ENCODE measurements at places on chromosomes 7 and 10.

GRCh38 chr10:14416308-14416700 is 85.6 kb upstream of the FRMD4A start:
- DNase-seq = no peak

DNA sequence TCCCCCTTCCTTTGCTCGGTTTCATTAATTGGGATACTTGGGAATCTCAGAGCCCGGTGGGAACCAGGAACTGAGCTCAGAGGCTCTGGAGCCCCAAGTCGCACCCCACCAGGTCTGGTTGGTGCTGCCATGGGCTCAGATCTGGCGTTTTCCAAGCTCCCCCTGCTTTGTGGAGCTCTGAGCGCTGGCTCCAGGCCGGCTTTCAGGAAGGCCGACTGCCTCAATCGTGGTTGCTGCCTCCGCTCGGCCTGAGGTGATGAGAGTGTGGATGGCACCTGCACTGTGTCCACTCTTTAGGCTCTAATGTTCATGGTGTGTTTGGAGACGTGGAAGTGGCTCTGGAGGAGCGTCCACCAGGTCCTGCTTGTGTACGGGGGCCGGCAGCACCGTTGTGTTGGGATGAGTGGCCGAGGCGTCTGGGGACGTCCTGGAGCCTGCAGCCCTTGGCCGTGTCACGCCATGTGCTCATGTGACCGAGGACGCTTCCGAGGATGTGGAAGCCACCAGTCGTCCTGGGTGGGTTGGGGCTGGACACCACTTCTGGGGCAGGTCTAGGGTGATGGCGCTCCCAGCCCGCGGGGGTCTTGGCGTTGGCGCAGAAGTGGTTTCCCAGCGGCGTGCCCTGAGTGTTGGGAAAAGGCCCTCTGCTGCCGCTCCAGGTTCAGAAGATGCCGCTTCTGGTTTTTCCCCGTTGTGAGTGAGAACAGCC is 8.2 kb downstream of the INPP5A start:
- no peak for DNase-seq

DNA sequence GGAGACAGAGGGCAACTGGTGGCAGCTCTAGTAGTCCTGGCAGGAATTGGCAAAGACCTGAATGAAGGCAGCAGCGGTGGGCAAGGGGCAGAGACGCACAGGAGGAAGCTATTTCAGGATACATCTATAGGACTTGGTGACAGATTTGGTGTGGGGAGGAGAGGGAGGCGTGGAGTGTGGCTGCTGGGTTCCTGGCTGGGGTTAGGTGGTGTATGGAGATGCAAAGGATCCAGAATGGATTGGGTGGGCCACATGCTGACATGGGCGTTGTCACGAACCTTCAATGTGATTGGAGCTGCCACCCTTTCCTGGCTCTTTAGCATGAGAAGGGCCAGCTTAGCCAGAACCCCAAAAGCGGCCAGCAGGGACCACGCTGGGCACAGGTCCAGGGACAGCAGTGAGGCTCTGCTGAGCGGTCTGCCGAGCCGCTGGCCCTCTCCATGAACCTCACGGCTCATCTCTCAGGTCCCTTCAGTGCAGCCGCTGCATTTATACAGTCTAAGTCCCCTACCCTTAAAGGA is 10.2 kb upstream of the ADCY1 start:
- no peak for DNase-seq

DNA sequence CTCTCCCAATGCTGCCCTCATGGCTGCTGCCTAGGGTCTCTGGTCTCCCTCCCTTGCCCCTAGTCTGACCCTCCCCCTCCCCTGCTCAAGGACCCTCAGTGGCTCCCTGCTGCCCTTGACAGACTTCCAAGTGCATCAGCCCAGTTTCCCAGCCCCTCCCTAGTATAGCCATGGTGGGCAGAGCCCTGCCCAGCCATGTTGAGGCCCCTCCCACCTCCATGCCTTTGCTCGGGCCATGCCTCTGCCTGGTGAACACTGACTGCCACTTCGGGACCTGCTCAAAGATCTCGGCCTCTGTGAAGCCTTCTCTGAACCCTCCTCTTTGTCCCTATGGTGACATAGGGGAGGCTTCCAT is 73.2 kb downstream of the MYL10 start:
- DNase-seq = no peak

GRCh38 chr7:84904561-84904960 is 282.3 kb downstream of the SEMA3D start:
- no peak for DNase-seq

DNA sequence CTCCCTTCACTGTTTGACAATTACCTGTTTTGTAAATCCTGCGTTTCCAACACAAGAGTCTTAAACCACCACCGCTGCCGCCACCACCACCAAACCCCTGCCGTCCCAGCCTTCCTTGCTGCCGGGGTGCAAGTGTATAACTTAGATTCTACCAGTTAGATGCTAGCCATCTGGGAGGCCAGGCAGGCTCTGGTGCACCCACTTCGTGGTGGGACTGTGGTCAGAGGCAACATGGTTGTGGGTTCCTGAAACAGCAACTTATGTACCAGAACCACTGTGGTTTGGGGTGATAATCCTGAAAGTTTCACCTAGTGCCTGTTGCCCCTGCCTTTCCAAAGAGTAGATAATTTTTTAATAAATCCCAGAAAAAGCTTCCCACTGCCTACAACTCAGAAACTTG is 510.5 kb downstream of the CCSER2 start:
- DNase-seq = no peak

GRCh38 chr10:7334642-7334964 is 76.2 kb downstream of the SFMBT2 start:
- no peak for DNase-seq

GRCh38 chr7:15600298-15600697 is 38.5 kb upstream of the AGMO start:
- DNase-seq = no peak

- DNase-seq = no peak
Observed at GRCh38 chr10:19788902-19789301, 27.3 kb upstream of the PLXDC2 start.

- DNase-seq = no peak
Observed at GRCh38 chr10:99540657-99541531, 8.2 kb downstream of the NKX2-3 start.

- DNase-seq = no peak
Observed at GRCh38 chr10:71222601-71223346, 10.4 kb downstream of the UNC5B start.

DNA sequence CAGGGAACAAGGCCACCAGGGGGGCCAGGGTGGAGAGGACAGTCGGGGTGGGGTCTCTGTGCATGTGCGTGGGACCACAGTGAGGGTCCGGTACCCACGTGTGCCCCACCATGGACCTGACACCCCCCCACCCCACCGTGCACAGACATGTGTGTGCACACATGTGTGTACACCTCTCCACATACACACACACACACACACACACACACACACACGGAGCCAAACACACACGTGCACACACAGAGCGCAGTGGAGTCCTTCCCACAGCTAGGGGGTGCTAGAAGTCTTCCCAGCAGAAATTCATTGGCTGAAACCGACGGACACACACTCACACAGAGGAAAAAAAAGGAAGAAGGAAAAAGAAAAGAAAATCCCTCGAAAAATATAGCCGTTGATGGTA is 42.8 kb upstream of the GNA12 start:
- peak; percentile 76 for DNase-seq

GRCh38 chr7:55539380-55539779 is 32.9 kb downstream of the VOPP1 start:
- DNase-seq = no peak

- no peak for DNase-seq
Observed at GRCh38 chr10:33388785-33389184, 54.3 kb upstream of the NRP1 start.

GRCh38 chr7:8290645-8291308 is 28.8 kb upstream of the ICA1 start:
- DNase-seq = no peak

DNA sequence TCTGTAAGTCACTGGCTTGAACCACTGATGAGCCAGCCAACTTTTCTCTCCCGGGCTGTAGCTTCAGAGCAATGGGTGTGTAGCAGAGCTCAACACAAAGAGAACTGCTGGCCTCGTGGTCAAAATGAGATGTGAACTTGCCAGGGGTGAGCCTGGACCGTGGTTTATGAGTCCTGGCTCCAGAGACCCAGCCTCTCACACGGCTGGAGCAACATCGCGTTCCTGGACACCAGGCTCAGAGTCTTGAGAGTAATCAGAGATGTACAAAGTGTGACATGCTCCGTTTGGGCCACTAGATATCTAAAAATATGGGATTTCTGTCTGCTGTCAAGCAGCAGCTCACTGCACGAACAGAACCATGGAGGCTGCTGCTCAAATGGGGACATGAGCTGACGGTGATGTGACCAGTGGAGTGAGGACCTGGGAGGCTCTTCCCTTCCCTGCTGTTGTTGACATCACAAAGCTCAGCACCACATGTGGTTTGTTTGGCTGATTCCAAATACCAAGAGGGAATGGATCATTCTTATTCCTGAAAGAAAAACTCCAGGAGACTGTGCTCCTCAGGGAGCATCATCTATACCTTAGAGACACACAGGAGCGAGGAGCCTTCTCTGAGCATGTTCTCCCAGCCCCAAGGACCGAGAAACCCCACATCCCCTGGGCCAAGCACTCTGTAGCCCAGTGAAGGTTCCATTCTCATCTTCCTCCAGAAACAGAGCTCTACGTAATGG is 9.2 kb upstream of the SVIL start:
- DNase-seq = no peak

GRCh38 chr7:30709549-30709948 is 27.3 kb upstream of the CRHR2 start:
- DNase-seq = no peak

DNA sequence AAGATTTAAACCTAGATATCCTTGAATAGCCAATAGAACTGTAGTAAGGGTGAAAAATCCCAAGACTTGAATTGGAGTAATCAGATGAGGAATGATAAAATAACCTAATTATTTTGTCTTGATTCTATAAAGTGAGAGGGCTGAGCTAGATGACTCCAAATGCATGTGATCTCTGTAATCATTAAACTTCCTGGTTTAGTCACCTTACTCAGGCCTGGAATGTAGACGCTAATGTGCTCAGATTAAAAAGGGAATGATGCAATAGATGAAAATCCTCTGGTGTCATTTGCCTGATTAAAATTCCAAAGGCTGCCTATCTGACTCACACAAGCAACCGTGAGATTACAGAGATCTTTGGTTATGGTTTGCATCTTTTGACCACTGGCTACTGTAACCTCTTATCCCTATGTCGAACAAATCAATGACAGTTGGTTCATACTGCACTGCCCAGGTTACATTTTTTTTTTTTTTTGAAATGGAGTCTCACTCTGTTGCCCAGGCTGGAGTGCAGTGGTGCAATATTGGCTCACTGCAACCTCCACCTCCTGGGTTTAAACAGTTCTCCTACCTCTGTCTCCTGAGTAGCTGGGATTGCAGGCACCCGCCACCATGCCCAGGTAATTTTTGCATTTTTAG is 2.9 kb upstream of the HKDC1 start:
- DNase-seq = peak; percentile 22

DNA sequence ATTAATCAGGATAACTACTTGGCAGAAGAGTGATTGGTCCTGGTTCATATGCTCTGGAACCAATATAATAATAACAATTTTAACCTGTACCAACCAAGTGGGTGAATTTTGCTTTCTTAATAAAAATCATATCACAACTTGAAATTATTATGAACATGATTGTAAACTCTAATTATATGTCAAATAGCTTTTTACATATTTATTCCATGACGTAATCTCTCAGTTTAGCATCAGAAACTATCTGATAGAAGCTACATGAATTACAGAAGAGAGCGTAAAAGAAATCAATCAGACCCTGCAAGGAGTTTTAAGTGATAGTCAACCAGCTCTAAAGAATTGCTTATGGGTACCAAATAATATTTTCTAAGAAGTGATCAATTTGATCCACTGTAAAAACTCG is 10.1 kb downstream of the GNG11 start:
- DNase-seq = no peak

DNA sequence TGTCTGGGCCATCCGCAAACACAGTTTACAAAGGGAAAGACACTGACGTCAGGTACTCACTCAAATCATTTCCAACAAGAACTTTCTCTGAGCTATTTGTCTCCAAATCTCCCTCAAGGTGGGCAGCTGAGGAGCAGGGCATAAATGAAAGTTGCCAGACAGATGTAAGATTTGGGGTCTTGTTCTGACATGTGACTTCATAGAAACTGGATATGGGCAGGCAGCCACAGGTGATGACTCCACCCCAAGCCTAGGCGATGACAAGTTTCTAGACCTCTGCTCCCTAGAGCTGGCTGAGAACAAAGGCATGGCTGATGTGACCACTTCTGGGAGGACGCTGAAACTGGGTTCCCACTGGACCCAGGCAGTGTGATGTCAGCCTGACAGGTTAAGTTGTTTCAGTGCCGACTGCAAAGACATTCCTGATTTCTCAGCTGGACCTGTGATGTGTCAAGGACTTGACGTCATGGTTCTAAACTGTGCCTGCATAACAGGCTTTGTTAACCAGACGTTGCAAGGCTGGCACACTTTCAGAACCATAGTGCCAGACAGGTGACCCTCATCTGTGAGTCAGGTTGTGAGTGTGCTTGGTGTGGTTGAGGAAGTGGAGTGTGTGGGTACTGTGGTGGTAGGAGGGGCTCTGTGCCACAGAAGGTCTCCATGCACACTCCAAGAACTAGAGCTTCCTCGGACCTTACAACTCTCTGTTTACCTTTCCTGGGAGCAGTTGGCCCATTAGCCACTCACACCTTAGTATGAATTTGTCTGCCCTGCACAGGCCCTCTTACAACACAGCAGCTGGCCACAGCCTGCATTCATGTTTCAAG is 39.9 kb upstream of the EBF3 start:
- no peak for DNase-seq

DNA sequence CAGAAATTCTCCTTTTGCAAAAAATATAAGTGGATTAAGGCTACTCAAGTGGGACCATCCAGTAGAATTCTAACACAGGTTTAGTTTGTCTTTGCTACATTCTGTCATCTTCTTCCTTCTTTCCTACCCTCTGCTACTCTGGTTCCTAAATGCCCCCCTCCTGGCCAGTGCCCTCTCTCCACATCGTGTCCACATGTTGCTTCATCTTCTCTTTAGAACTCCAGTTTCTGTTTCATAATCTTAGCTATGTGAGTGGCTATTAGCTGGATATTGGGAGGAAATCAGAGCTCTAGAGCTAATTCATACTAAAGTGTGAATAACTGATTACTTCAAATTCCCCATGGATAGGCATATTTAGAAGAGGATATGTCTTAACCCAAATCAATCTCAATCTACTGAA is 528.5 kb downstream of the LRMDA start:
- DNase-seq = no peak

- DNase-seq = no peak
Observed at GRCh38 chr10:126059076-126059826, 162.9 kb downstream of the FANK1 start.

DNA sequence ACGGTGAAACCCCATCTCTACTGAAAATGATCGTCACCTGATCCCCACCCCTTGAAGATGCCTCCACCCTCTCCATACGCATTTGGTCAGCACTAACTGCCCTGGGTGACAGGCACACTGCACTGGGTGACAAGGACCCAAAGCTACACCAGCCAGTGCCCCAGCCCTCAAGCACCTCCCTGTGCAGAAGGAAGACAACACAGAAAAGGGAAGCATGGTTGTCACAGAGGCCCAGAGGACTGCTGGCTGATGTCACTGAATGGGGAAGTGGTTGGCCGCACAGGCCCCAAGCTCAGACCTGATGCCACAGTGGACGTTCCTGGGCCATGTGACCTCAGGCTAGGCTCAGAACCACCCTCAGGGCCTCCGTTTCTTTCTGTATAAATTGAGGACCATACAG is 4.2 kb upstream of the PILRA start:
- DNase-seq = no peak
